ENCODE measurements at places on chromosomes 4 and X. TPM values are rescaled to one million over a fixed set of nuclear protein-coding genes. Genes with fewer than 3 reads are reported as not detected.

DNA sequence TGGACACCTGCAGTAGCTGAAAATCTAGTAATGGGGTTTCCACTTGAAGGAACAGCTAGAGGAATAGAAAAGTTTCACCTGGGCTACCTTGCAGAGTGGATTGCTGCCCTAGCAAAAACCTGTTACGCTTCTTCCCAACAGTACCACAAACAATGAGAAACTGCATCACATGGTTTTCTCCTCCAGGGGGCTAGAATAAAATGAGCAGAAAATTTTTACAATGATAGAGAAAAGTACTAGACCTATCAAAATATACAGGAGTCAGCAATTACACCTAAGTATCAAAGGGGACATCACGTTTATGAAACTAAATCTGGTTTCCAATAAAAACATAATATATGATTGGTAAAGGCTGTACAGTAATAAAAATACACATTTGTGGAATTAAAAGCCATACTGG is 423.1 kb upstream of the PITX2 start:
- DNase-seq: no peak

GRCh38 chr4:111512081-111512783 is 633.0 kb upstream of the FAM241A start:
- DNase-seq: no peak

DNA sequence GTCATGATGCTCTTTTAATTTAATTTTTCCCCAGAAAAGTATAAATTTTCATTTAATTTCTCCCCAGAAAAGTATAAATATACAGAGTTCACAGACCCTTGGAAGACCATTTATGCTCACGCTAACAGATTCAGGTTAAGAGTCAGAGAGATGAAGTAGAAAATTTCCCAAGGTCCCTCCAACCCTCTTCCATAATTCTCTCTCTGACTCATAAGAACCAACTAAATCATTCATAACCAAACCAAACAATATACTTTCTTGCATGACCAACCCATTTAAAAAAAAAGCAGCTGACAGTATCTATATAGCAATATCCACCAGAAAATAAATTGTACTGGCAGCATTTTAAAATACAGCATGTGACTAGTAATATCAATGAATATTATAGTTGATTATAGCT is 3.9 kb downstream of the KLHL8 start:
- DNase-seq: no peak

- no peak for DNase-seq
Observed at GRCh38 chr4:47624031-47624441, 139.0 kb downstream of the ATP10D start.

DNA sequence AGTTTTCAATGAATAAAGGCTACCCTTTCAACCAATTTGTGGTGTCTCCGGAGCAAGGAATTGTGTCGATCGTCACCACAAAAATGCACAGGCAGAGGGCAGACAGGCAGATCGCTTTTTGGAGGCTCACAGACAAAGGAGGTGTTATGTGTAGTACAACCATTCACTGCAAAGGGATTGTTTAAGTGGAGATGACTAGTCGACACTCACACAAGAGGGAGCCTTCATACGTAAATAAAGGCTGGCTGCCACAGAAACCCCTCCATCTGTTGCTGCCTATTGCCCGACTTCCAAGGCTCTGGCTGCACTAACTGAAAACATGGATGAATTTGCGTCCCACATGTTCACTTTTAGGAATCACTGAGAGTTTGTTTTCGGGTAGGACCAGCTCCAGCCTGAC is 281.1 kb downstream of the NKX6-1 start:
- DNase-seq: no peak

DNA sequence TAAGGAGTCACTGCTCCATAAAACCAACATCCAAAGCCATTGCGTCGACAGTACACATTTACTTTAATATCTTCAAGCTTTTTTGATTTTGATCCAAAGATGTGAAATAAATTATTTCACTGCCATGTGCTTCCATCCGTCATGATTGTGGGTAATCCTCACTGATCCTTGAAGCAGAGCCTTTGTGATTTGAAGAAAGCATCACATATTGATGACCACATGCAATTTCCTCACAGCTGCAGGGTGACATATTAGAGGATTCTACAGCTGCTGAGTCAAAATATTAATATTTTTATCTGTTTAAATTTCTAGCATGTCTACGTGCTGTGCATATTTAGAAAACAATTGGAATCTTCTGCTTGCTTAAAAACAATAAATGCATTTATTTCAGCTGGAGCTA is 196.8 kb upstream of the ANXA3 start:
- no peak for DNase-seq

GRCh38 chr4:182018691-182019090 is 224.5 kb upstream of the TENM3 start:
- DNase-seq: no peak

GRCh38 chr4:102543030-102543928 is 42.1 kb downstream of the NFKB1 start:
- DNase-seq: no peak

GRCh38 chr4:109296527-109296926 is 5.9 kb downstream of the COL25A1 start:
- no peak for DNase-seq

DNA sequence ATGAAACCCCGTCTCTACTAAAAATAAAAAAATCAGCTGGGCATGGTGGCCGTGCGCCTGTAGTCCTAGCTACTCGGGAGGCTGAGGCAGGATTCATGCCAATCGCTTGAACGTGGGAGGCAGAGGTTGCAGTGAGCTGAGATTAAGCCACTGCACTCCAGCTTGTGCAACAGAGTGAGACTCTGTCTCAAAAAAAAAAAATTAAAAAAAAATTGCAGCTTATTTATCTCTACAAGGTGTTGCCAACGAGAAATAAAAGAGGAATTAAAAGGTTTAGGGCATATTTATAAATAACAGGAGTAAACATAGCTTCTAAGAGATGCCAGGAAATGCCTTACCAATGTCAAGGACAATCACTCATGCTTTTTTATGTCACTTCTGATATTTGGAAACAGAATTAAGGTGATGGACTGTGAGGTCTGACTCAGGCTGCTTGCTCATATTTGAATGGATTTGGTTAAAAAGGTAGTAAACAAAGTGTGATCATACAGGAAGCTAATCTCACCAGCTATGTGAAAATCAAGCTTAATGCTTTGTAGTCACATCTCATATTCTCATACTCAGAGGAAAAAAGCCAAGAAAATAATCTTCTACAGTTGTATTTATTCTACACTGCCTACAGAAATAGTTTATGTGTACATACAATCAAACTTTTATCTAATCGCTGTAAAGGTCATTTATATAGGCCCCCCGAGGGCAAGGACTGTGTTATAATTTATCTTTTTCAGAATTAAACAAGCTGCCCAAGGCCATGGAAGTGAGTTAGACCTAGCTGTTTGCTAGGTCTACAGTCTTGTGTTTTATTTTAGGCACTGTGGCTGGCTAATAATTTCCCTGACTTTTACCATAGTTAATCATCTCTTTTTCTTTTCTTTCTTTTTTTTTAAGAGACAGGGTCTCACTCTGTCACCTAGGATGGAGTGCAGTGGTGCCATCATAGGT is 61.1 kb upstream of the RBMX start:
- DNase-seq: no peak

DNA sequence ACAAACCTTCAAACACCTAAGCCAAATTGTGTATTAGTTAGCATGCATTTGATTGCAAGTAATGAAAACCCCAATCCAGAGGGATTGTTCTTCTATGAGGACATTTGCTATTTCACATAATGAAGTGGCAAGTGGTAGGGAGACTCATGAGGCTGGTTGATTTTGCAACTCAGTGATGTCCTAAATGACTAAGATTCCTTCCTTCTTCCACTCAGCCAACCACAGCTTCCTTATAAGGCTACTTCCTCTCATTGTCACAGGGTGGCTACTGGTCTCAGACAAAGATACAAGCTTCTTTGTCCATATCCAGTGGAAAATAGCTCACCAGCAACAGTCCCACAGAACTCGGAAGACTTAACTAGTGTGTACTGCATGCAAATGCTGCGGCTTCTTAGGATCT is 5.3 kb upstream of the OTC start:
- DNase-seq: no peak

DNA sequence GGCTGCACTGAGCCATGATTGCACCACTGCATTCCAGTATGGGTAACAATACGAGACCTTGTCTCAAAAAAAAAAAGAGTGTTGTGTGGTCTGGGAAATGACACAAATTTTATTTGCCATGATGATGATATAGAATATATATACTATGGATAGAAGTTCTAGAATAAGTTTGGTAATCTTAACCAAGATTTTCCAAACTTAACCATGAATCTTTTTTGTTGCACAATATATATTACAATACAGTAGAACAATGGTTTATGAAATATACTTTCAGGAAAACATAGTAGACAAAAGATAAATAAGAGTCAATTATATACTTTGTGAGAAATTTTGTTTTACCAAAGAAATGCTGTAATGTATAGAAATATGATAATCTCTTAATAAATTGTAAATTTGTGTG is 34.8 kb downstream of the MFSD8 start:
- DNase-seq: no peak

GRCh38 chrX:101229170-101229569 is 9.6 kb downstream of the DRP2 start:
- no peak for DNase-seq

DNA sequence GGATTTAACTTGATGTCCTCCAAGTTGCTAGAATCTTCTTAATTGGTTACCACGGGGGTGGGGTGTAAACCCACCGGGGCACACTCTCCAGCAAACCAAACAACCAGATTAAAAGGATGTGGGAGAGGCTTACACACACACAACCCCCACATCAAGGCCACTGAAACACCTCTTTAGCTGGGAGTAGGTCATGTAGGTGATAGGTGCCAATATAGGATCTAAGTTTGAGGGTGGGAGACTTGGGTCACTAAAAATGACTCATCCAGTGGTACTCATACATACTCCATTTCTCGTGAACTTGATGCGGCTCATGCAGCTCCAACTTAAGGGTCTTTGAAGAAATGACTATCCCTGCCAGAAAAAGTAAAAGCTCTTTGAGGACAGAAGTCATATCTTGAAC is 20.5 kb upstream of the CD40LG start:
- DNase-seq: no peak

- no peak for DNase-seq
Observed at GRCh38 chrX:126272795-126273497, 106.9 kb upstream of the DCAF12L2 start.

DNA sequence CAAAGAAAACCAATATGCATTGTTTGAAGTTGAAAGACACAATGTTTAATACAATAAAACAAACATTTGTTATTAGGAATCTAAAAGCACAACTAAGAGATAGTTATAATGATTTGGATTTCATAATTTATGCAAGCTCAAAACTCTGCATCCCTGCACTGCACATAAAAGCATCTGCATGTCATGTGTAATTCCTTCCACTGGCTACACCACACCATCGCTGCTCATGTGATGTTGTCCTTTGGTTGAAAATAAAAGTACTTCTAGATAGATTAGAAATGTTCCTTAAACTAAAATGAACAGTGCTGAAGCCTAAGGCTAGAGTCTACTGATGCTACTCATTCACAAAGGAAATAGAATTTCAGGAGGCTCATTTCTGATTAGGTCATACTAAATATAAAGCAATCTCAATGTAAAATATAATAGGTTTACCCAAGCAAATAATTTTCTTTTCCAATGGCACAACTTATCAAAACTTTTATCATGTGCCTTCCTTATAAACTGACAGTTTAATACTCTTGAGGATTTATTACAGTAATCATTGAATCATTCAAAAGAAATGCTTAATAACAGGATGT is 130.8 kb upstream of the DKK2 start:
- DNase-seq: no peak

GRCh38 chrX:137896123-137896522 is 330.2 kb downstream of the ZIC3 start:
- no peak for DNase-seq

- DNase-seq: no peak
Observed at GRCh38 chr4:139576219-139576618, 20.2 kb upstream of the SETD7 start.

DNA sequence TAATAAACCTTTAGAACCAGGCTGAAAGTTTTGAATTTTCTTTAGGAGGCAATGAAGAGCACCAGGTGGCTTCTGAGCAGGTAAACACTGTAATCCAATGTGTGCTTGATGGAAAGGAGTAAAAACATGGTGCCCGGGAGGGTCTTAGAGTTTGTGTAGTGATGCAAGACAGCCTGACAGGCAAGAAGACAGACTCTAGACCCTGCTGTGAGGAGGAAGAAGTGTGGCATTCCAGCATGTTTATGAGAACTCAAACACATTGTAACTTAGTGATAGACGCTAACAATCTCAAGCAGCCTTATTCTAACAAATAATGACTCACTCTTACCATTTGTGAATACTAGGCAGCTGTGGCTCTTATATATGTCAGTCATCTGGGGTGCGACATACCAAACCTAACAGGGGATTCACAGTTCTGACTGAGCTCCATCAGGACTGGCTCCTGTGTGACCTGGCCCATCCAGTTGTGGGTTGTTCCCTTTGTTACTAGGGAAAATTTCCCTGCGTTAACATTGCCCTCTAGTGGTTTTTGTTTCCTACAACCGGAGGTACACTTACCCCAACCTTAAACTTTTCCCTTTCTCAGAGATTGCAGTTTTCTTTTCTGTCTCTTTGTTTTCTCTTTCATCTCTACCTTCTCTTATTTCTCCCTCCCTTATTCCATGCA is 53.8 kb downstream of the VSIG4 start:
- DNase-seq: no peak

GRCh38 chrX:23389196-23389792 is 54.6 kb downstream of the PTCHD1 start:
- no peak for DNase-seq

DNA sequence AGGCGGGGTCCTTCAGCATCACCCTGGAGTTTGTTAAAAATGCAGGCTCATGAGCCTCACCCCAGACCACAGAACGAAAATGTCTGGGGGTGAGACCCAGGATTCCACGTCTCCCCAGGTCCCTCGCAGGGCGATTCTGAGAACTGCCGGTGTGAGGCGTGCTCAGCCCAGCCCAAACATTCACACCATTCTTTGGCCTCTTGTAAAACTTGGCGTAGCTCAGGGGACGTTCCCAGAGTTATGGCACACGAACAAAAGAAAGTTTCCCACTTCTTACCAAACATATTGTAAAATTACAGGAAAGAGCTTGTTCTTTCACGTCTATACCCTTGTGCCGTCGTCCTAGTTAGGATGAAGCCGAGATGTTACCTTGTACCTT is 12.9 kb downstream of the CD99 start:
- no peak for DNase-seq

- DNase-seq: no peak
Observed at GRCh38 chr4:10030972-10031667, 9.8 kb upstream of the SLC2A9 start.

DNA sequence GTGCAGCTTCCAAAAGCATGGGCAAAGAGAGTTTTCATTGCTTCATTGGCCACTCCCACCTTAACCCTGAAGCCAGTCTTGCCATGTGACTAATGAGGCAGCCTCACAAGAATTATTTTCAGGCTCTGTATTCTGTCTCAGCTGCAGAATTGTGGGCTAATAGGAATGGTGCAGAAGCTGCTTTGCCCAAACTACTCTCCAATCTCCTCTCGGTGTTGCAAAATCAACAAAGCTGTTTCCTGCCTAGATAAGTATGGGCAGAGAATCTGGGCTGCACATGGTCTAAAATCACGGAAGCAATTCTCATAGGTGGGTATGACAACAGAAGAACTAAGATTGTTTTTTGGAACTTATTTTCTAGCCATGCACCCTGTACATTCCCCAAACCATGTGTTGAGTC is 31.4 kb downstream of the PPP1R2C start:
- no peak for DNase-seq

Gene UNC5C
- 2.6 TPM for total RNA-seq

Gene RADX
- 1.1 TPM for total RNA-seq

Gene FSTL5
- not detected for total RNA-seq

Gene MUC7
- not detected for total RNA-seq

Gene S100G
- not detected for total RNA-seq

Gene NOP14
- total RNA-seq: 17.6 TPM

Gene PLAC1
- not detected for total RNA-seq

Gene THAP6
- total RNA-seq: 15.3 TPM

Data from heart left ventricle (tissue), 16 donors.